SW 1271 (cell line): ENCODE measurements at places on chromosomes 6 and 20.

GRCh38 chr6:114452785-114453401 is 110.1 kb upstream of the HS3ST5 start:
- DNase-seq: no peak

GRCh38 chr20:10864076-10864672 is 190.4 kb upstream of the JAG1 start:
- DNase-seq: no peak

- no peak for DNase-seq
These were observed 940.5 kb upstream of the MANEA start for GRCh38 chr6:94636780-94637385.

- DNase-seq: peak; percentile 60
These were observed 3.5 kb downstream of the NDUFAF5 start for GRCh38 chr20:13788167-13788834.

DNA sequence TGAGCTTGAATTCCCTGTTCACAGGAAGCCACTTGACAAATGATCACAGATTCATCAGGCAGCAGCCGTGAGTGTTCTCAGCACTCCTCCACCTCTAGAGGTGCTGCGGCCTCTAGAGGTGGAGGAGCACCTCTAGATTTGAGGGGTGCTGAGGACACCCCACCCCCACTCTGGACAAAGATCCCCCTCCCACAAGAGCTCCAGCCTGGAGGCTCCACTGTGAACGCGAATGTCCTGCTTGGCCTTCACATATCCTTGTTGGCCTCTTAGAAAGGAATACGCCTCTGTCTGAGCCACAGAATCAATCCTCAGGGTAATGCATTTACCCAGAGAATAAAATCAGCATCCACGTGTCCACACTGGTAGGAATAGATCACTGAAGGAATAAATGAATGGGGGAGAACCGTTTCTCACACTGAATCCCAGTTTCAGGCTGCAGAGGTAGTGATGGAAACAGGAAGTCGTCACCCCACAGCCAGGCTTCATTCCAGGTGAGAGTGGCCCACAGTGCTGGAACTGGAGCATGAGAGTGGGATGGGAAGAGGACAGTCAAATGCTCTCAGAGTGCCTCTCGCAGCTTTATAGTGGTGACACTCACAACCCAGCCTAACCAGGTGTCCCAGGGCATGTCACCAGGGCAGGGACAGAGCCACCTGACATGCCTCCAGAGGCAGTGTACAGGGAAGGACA is 16.6 kb downstream of the NPEPL1 start:
- DNase-seq: no peak

DNA sequence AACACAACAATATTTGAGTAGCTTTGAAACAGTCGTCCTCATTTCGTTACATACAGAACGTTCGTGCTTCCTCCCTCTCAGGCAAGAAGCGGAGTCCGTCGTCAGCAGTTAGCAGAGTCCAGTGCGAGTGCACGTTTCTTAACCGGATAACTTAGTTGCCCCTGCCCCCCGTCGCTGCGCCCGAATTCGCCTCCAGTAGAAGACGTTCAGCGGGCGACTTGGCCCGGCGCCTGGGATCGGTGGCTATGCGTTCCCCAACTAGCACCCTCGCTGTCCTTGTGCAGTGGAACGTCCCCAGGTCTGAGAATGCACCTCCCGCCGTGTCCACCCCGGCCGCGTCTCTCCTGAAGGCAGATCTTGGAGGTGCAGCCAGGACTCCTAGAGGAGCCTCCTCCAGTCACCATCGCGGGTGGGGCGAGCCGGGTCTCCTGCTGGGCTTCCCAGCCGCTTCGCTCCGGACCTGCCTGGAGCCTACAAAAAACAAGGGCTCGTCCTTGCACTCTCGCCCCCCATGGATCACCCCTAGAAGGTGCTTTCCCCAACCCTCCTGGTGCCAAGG is 910 bp upstream of the PCSK2 start:
- no peak for DNase-seq

GRCh38 chr6:150685860-150686259 is 86.2 kb downstream of the PLEKHG1 start:
- peak; percentile 20 for DNase-seq

GRCh38 chr6:152821525-152821924 is 70.9 kb downstream of the VIP start:
- no peak for DNase-seq

DNA sequence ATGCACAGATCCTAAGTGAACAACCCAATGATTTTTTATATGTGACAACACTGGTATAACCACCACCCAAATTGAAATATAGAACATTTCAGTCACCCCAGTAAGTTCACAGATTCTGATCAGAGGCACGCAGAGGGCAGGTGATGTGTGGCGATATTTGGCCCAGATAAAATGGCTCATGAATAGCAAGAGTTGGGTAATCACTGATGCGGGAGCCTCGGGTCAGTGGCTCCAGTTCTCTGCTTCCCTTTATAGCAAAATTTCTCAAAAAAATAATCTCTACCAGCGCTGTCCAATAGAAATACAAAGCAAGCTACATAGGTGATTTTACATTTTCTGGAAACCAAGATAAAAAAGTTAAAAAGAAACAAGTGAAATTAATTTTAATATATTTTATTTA is 14.9 kb downstream of the GHRH start:
- no peak for DNase-seq

DNA sequence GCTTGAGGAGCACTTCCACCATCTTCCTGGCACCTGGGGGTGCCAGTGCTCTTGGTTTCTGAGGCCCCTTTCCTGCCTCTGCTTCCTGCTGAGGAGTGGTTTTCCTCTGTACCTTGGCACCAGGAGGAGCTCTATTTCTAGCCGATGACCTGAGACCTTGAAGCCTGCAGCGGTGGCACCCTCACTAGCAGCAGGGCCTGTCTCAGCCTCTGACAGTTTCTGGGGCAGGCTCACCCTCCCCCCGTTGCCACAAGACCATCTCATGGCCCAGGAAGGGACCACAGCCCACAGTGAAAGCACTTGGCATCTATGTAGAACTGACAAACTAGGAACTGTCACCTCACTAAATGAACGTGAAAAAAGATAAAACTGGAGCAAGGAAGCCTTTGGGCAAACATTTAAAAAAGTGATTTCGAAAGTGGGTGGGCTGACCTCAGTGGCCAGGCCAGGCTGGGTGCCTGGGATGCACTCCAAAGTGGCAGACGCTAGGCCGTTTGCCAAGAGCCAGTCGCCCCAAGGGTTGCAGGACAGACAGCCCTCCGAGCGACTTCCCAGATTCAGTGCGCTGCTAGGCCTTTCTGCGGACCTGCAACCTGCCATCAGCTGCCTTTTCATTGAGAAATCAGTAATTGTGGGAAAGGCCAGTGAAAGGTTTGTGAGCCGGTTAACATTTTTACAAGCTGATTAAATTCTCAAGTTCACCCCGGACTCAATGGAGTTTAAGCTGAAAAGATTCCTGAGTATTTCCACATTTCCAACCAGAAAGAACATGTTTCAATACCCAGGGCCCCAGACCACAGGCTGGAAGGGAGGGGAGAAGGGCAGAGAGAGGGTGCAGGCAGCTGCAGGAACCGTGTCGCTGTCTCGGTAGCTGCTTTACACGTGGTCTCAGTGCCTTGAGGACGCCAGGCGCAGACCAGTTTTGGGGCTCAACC is 303.7 kb downstream of the ESR1 start:
- no peak for DNase-seq

- DNase-seq: peak; percentile 24
These were observed 33.0 kb downstream of the RIPOR2 start for GRCh38 chr6:24902782-24903181.

DNA sequence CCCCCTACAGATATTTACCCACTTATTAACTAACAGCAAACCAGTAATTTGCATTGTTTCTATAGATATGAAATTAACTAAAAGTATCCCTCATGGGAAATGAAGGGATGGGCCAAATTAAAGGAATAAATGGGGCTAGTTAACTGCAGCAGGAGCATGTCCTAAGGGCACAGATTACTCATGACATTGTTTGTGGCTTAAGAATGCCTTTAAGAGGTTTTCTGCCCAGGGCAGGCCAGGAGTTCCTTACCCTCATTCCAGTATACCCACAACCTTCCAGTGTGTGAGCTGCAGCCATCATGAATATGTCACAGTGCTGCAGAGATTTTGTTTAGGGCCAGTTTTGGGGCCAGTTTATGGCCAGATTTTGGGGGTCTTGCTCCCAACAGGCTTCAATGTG is 1101.9 kb downstream of the PRIM2 start:
- DNase-seq: no peak

GRCh38 chr6:147166360-147166944 is 37.8 kb upstream of the STXBP5 start:
- DNase-seq: no peak

- no peak for DNase-seq
These were observed 6.8 kb upstream of the SULF2 start for GRCh38 chr20:47792021-47792618.

GRCh38 chr20:50794846-50795634 is at the start of gene BCAS4:
Gene BCAS4 (plus strand): TSS chr20:50795061. CDS start chr20:50795084, 23 bp downstream.
- DNase-seq: peak; percentile 77

DNA sequence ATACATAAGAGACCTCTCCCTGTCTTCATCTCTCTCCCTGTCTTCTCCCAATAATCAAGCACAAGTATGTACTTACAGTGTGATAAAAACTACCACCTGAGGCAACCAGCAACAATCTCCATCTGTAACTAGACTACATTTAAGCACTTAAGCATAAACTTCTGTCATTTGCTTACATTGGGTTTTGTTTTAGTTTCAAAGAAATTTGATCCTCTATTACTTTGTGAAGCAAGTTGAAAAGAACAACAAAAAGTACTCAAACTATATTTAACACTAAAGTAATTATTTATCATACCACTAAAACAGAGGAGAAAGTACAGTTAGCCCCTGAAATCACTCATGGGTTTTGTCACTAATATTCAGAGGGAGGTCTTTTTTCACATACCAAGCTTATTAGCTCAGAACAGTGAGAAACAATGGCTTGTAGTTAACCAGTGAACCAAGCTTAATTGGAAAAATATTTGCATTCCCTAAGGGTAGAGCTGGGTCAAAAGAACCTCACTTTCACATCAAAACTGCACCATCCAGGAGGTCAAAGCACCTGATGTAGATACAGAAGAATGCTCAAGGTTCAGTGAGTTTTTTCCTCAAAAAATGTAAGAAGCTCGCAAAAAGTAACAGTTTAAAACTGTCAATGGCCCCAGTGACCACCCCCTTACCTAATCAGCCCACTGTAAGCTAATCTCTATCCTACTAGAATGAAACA is 34.1 kb downstream of the DCDC2 start:
- no peak for DNase-seq

GRCh38 chr20:9068233-9068801 is 570 bp upstream of the PLCB4 start:
- no peak for DNase-seq

- no peak for DNase-seq
These were observed 53.1 kb upstream of the VSX1 start for GRCh38 chr20:25135031-25135430.

GRCh38 chr6:105645958-105646357 is 243.1 kb upstream of the PREP start:
- no peak for DNase-seq

DNA sequence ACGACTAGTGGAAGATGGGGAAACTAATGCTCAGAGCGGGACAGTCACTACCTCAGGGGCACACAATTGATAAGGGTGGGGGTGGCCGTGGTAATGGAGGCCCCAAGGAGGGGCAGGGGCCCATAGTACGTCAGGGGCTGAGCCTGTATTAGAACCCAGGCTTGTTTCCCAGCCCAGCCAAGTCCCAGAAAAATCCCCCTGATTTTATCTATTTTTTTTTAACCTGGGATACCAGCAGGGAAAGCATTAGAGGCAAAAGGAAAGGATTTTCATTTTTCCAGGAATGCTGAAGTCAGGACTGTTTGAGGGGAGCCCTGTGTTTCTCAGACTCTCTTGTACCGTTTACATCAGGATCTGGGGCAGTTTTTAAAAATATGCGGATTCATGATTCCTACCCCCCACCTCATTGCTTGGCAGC is 382 bp downstream of the MYH7B start:
- no peak for DNase-seq

GRCh38 chr6:151905072-151905471 is 97.6 kb downstream of the ESR1 start:
- DNase-seq: no peak

DNA sequence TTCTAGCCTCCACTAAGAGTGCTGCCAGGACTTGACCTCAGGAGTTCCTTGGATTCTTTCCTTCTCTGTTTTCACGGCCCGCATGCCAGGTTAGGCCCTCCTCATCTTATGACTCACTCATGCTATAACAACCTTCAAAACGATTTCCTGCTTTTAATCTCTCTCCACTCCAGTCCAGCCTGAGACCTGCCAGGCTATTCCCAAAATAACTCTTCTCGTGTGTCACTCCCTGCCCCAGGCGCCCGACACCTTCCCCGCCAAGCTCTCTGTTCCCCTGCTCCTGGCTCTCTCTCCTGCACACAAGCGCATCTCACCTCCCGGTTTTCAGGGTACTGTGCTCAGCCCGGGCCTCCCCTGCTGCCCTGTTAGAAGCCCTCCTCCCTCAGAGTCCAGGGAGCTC is 64.1 kb upstream of the RPS6KA2 start:
- no peak for DNase-seq

GRCh38 chr6:142822383-142822782 is 122.6 kb downstream of the HIVEP2 start:
- no peak for DNase-seq

GRCh38 chr20:14953736-14954135 is 616.3 kb upstream of the FLRT3 start:
- DNase-seq: no peak

DNA sequence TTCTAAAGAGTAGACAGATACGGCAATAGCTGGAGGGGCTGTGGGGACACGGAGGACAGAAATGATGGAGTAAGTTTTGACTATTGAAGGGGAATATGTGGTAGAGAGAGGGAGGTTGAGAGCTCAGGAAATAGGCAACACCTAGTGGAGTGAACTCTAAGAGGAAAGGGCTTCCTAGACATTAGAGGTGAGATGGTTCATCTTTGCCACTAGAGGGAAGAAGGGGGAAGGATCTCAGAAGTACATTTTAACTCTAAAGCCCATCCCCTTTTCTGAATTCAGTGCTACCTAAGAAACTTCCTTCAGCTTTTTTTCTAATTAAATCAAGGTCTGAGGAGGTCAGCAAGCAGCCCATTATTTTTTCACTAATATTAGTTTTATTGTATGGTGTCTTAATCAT is 689.4 kb upstream of the MAP3K7 start:
- DNase-seq: peak; percentile 22

DNA sequence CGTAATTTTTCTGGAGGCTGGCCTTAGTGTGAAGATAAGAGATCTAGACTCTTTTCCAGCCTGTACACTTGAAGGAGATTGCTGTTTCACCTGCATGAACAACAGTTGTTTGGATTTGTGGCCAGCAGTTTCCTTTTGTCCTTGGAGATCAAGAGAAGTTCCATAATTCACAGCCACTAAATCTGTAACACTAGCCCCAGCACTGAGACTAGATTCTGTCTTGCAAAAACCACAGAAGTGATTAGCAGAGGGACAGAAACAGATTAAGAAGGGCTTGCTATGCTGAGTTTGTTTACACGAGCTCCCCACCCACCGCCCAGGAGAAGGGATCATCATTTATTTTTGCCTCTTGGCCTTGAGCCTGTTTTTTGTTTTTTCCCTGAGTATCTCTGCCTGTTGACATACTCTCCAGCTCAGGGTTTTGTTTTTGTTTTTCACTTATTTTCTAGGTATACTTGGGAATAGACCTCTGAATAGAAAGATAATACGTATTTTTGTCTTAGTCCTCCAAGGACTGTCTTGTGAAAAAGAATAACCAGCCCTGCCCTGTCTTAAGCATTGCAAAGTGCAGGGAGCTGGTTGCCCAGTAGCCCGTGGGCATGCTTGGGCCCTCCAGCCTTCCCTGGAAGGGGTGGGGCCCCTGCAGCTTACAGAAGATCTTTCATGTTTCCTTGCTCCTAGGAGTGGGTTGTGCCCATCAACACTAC is 93.1 kb upstream of the SOX4 start:
- no peak for DNase-seq

GRCh38 chr20:402496-402885 is 5.6 kb upstream of the RBCK1 start:
- DNase-seq: no peak

GRCh38 chr20:19583532-19584175 is 174.4 kb upstream of the RIN2 start:
- no peak for DNase-seq
